ENCODE measurements at places on chromosomes 1 and 21.

- DNase-seq: no peak
Observed at GRCh38 chr21:31888936-31889371, 16.1 kb downstream of the HUNK start.

DNA sequence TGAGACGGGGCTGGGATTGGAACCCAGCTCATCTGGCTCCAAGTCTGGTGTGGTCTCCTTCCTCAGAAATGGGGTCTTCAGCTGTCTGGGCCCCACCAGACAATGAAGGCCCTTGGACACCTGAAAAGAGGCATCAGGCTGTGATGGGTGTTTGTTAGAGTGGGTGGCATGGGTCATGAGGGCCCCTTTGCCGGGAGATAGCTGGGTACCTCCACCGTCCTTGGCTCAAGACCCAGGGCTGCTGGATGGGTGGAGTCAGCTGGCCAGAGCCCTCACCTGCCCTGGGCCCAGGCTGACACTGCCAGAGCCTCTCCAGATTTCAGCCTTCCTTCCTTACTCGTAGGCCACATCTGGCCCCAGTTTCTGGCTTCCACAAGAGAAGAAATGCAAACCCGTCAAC lies 13.4 kb upstream of the TTC22 start:
- DNase-seq: no peak

DNA sequence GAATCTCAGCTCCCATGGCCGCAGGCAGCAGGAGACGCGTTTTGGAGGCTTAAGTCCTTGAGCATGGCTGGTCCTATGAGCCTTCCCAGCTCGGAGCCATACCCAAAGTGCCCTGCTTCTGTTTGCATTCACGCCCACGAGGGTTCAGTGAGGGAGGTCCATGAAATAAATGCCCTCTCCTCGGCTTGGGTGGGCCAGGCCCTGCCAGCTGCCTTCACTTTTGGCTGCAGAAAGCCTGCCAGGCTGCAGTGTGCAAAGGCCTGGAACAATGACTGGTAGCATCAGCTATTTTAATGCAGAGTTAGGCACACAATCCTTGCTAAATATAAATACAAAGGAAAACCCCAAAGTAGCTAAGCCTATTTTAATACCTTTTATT lies 49.4 kb downstream of the H3-3A start:
- DNase-seq: no peak

- no peak for DNase-seq
Observed at GRCh38 chr1:242524571-242525359, at the start of gene PLD5. PLD5 (minus strand) TSS chr1:242524697.

DNA sequence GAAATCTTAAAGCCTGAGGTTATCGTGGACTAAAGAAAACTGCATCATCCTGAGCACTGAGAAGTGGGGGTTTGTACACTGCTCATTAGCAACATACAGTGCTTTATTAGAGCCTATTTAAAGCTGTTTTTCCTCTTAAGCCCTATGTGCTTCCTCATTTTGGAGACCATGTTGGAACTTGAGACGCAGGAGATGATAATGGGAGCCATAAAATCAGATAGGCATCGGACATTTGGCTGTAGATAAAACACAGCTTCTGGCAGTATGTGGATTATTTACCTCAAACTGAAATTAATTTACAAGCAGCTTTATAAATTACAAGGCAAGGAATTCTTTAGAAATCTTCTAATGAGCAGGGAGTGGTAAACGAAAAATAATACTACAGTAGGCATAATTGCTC lies 147.7 kb upstream of the IVNS1ABP start:
- DNase-seq: no peak

GRCh38 chr1:20153000-20153418 lies 13.9 kb downstream of the PLA2G2F start:
- DNase-seq: no peak

- no peak for DNase-seq
Observed at GRCh38 chr1:41955461-41956159, 36.9 kb upstream of the HIVEP3 start.

GRCh38 chr1:108568589-108568988 lies 8.7 kb downstream of the EEIG2 start:
- no peak for DNase-seq

DNA sequence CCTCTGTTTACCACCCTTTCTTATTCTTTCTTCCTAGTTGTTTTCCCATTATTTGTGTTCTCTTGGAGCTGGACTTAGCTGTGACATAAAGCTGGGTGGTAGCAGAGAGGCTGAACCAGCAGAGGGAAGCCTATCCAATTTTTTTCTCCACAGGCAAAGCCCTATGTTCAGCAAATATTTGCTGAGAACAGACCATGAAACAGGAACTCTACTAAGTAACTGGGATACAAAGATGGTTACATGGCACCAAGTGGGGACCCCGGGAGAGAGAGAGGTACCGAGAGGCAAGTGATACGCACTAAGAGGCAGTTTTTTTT lies 6.6 kb downstream of the CFAP141 start:
- no peak for DNase-seq

DNA sequence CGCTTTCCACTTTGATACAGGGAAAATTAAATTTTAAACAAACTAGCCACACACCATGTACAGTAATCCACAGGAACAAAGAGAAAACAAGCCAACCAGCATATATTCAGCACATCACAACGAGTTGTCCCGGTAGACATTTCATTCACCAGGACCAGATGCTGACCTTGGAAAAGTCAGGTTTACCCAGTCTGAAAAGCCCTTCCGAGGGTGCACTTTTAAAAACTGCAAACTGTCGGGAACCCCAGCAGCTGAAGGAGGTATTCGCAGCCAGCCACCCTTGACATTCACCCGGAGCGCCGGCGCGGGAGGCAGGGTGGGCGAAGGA lies 1.2 kb downstream of the MCOLN3 start:
- DNase-seq: no peak

GRCh38 chr1:186595969-186596368 lies 84.3 kb downstream of the PTGS2 start:
- DNase-seq: no peak

- no peak for DNase-seq
Observed at GRCh38 chr1:44275991-44276405, 62.7 kb downstream of the DMAP1 start.

GRCh38 chr1:100362821-100363466 lies 10.6 kb downstream of the CDC14A start:
- DNase-seq: no peak

DNA sequence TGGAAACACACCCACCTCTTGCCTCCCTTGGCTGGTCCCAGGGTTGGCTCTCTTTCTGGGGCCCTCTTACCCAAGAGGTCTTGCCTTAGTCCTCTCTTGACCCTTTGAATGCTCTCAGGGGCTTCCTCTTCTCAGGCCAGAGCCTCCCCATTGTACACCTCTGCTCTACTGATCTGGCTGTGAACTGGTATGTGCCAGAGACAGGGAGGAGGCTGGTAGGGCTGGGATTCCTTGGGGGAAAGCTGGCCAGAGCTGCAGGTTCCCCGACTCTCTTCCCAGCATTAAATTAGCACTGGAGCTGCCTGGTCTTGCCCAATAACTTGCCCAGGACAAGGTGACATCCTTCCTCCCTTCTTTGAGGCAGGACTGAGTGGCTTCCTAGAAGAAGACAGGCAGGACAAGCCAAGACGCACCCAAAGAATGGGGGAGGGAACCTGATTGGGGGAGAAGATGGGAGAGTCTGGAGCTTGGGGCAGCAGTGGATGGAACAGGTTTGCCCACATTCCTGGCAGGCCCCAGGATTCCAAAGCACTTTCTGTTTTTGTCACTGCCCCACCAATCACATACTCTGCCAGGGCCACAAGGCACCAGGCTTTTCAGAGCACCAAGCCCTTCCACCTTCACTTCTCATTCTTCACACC lies 37.2 kb upstream of the CITED4 start:
- DNase-seq: no peak

DNA sequence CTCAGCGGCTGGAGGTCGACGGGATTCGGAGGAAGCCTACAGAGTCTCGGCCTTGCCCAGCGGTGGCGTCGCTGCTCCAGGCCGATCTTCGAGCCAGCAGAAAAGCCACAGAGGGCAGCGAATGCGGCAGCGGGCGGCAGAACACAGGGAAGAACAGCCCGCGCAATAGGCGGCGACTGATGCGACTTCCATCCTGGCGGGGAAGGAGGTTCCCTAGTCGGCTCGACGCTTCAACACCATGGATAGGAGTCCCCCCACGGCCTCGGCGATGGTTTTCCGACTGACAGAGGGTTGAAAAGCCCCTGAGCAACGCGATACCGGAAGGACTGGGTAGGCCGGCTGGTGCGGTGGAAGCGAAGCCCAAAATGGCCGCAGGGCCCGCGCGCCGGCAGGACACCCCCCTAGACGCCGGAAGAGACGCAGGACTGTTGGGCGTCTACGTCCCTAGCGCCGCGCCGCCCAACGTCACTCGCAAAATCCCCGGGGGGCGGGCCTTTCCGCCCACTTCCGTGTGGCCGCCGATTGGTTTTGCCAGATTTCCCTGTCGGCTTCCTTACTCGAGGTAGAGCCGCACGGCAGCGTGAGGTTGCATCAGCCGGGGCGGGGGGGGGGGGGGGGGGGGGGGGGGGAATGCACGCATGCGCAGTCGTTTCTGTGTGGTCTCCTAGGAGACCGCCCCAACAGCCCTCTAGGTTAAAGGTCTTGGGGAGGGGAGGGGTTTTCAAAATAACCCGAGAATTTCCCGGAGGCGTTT lies at the start of gene PPP1R15B:
Gene PPP1R15B (minus strand): TSS at position 367 of the 754 bp plus-strand sequence. CDS start 406 bp downstream, outside the sequence.
- DNase-seq: peak; percentile 97

DNA sequence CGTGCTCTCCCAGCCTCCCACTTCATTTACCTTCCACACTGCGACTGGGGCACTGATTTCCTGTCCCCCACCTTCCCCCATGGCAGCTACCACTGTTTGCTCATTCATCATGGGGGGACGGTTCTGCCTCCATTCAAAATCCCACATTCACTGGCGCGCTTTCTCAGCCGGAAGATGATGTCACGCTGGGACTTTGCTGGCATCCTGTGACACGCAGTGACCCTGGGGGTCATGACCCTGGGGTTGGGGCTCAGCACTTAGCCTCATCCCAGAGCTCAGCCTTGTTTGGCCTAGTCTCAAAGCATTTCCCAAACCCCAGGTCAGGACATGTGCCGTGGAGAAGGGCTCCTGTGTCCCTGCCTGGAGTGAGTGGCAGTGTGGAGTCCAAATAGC lies 582 bp upstream of the KCNAB2 start:
- DNase-seq: no peak

DNA sequence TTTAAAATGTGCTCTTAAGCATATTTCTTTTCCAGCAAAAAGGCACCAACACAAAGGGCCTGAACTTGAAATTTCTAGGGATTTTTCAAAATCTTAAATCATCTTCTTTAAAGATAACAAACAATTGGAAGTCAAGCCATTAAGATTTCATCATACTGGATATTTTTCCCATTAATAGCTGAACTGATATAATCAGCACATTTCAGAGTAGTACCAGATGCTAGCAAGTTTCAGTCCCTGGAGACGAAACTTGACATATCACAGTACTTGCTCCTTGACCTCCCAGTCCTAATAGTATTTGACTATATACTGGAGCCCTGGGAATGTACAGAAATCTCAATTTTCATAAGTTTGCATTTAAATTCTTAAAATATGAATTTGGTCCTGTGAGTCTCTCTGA lies 10.2 kb upstream of the CDC7 start:
- DNase-seq: no peak

- DNase-seq: no peak
Observed at GRCh38 chr1:21618561-21619374, 50.4 kb downstream of the RAP1GAP start.

- no peak for DNase-seq
Observed at GRCh38 chr1:21725748-21726392, 56.7 kb upstream of the RAP1GAP start.

- no peak for DNase-seq
Observed at GRCh38 chr1:180956028-180956640, 43.4 kb downstream of the KIAA1614 start.

DNA sequence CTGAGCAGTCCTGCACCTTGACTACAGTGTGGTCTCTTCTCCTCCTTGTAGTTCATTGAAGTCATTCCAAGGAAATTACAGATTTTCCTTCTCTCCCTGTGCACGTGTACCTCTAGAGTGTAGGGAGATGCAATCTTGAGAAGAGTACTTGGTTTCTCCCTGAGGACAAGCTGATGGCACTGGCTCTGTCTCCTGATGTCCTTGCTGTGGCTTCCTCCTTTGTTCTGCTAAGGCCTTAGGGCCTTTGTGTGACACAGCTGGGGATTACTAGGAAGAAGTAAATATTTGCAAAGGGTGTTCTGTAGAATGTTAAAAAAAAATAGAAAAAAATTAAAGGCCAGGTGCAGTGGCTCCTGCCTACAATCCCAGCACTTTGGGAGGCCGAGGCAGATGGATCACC lies 66.2 kb upstream of the APOBEC4 start:
- DNase-seq: no peak

DNA sequence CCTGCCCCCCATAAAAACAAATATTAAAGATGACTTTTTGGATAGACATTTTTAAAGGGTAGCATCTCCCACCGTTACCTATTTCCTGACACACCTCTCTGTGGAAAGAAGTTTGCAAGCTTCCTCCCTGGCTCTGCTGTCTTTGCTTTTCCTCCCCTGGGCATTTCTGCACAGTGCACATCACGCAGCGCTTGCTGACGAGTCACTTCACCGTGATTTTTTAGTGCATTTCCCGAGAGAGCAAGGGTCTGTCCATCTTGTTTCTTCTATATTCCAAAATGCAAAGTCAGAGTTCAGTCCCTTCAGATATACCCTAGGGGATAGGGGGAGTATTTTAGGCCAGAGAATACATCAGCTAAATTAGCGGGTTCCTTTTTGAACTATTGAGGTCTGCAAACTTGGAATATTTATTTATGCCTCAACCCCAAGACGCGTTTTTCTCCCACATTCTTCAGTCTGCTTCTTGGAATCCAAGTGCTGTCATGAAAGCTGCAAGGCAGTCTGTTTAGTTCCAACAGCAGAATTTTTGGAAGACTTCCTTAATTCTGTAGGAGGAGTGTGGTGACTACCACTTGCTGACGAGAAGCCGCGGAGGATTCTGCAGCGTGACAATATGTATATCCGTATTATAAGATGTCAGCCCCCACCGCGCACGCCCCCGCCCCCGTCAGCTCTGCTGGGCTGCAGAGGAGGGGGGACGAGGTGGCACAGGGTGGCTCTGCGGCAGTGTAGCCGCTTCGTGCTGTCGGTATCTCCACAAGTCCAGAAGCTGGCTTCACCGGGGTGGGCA lies 22.4 kb downstream of the SMYD2 start:
- no peak for DNase-seq

DNA sequence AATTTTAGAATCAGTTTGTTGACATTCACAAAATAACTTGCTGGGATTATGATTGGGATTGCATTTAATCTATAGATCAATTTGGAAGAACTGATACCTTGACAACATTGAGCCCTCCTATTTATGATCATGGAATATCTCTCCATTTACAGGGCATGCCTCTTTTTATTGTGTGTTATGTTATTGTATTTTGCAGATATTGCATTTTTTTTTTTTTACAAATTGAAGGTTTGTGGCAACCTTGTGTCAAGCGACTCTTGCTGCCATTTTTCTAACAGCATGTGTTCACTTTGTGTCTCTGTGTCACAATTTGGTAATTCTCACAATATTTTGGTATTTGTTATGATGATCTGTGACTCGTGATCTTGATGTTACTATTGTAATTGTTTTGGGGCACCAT lies 46.3 kb downstream of the EDARADD start:
- no peak for DNase-seq

Data from stimulated activated CD8-positive, alpha-beta memory T cell treated with anti-CD3 and anti-CD28 coated beads, Interleukin-15, amount 100 ng/mL, for 48 hours (primary cell).